Testis (tissue), 5 donors: ENCODE measurements at places on chromosomes 1 and 21.

DNA sequence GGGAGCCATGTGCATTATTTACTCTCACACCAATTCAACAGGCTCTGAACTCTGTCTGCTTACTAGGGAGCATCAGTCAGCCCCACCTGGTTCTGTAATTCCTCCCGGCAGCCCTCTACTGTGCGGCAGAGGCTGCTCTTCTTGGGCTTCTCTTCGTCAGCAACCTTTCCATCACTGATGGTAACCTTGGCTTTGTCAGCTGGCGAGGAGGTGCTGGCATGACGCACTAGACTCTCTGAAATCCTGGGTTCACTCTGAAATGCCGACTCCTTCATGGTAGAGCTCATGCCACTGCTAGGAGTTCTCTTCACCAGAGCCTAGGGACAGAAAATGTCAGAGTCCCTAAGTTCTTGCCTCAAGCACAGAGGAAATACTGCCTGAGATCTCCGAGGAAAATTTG, 49.2 kb downstream of the UBR4 start:
- DNase-seq = no peak

GRCh38 chr1:58769809-58770320, 14.0 kb downstream of the JUN start:
- no peak for DNase-seq

GRCh38 chr1:89556726-89557444, 32.3 kb downstream of the LRRC8B start:
- no peak for DNase-seq

- DNase-seq = no peak
Measured at GRCh38 chr1:2505461-2505994, 20.9 kb downstream of the PANK4 start.

GRCh38 chr21:32917362-32918135, 108.2 kb upstream of the OLIG2 start:
- DNase-seq = peak; percentile 74
